Mesenchymal stem cell (in vitro differentiated cells and primary cell): ENCODE measurements at places on chromosomes 12 and 14.

- DNase-seq = peak; percentile 41
Observed at GRCh38 chr14:22252686-22253085, 336.3 kb downstream of the DAD1 start.

DNA sequence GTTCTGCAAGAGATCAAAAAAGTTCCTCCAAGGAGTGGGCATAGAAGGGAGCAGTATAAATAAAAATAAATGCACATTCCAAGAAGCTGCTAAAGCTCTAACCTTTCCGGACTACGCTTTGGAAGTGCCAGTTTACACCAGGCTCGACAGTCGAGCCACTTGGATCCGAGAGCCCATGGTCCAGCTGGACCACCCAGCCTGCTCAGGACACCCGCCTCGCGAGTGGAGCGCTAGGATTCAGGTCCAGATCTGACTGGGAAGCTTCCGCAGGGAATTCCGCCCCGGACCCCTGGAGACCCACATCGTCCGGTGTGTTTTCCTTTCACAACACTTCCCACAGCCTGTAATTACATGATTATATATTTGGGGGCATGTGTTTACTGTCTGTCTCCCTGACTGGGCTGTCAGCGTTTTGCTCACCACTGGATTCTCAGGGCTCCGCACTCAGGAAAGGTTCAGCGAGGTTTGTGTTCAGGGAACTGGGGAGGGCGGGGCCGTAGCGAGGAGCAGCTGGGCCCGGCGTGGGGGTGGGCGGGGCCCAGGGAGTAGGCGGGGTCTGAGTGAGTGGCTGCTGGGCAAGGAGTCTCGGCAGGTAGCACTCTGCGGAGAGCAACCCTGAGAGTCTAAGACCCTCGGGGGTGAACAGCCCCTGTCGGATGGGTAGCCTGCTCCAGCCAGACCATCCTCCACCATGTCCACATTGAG is 52.3 kb upstream of the TMEM263 start:
- peak; percentile 67 for DNase-seq

DNA sequence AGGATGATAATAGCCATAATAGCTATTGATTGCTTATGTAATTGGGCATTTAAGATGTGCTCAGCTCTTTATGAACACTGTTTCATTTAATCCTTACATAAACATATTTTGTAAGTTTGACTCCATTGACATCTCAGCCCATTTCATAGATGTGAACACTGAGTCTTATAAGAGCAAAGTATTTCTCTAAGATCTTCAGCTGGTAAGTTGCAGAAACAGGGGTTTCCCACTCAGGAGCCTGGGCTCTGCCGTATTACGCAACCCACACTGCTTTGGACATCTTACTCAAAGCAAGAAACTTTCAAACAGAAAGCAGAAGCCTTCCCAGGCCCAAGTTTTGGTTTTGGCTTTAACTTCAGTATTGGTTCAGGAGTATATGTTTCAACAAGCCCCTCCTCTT is 705.1 kb downstream of the MED13L start:
- peak; percentile 10 for DNase-seq

GRCh38 chr12:52268212-52268611 is 6.2 kb upstream of the KRT86 start:
- DNase-seq = no peak

- no peak for DNase-seq
Observed at GRCh38 chr14:95164506-95164905, 7.2 kb upstream of the DICER1 start.

DNA sequence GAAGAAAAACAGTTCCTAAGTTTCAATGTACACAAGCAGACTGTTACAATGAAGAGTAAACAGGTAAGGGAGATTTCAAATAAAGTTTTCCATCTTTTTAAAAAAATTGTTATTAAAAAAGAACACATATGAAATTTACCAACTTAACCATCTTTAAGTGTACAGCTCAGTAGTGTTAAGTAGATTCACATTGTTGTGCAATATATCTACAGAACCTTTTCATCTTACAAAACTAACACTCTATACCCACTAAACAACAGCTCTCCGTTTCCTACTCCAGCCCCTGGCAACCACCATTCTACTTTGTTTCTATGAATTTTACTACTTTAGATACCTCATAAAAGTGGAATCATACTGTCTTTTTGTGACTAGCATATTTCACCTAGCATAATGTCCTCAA is 139.5 kb downstream of the SLC25A21 start:
- no peak for DNase-seq

DNA sequence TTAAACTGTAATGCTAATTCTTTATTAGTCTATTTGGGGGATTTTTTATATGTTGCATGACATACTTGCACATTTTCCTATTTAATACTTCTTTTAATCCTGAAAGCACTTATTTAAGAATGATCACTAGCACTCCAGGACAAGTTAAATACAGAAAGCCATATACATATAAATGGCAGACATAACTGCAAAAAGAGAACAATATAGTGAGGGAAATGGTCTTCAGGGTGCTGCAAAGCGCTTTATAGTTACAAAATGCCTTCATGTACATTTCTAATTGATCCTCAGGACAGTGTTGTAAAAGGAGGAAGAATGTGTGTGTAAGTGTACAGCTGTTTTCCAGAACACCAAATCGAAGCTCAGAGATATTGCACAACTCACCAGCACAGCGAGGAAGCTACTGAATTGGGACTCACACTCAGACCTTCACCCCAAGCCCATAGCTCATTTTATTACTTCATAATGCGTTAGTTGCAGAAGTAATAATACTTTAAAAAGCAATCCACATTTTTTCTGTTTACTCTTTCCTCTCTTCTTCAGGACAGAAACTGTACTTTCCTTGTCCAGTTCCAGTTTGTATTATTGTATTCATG is 428.2 kb downstream of the RAD51B start:
- DNase-seq = peak; percentile 71

DNA sequence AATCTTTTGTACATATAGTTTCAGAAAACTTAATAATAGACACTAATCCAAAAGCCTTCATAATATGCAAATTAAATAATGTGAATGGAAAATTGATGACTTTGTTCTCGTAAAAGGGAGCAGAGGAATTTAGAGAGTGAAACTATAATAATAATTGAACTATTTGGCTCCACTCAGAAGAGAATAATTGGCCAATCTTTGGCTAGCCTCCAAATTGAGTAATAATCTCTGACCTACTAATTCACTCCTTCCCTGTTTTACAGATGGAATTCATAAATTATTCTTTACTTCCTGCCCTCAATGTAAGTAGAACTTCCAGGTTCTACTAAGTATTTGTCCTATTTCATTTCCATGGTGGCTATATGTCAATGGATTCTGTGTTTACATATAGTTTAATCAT is 15.8 kb downstream of the TRIM9 start:
- DNase-seq = no peak

DNA sequence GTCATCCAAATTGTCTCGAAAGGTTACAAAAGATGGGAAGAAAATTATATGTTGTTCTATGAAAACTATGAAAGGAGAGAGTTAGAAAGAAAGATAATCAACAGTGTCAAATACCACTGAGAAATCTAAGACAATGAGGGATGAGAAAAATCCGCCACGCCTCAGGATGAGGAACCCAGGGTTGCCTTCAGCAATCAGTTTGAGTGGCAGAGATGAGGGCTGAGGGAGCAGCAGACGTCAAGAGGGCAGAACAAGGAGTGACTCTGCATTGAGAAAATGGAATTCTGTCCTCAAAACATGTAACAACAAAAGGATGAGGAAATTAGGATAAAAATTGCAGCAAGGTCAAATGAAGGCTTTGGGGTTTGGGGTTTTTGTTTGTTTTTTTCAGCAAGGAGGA is 18.3 kb upstream of the OXA1L start:
- DNase-seq = no peak

DNA sequence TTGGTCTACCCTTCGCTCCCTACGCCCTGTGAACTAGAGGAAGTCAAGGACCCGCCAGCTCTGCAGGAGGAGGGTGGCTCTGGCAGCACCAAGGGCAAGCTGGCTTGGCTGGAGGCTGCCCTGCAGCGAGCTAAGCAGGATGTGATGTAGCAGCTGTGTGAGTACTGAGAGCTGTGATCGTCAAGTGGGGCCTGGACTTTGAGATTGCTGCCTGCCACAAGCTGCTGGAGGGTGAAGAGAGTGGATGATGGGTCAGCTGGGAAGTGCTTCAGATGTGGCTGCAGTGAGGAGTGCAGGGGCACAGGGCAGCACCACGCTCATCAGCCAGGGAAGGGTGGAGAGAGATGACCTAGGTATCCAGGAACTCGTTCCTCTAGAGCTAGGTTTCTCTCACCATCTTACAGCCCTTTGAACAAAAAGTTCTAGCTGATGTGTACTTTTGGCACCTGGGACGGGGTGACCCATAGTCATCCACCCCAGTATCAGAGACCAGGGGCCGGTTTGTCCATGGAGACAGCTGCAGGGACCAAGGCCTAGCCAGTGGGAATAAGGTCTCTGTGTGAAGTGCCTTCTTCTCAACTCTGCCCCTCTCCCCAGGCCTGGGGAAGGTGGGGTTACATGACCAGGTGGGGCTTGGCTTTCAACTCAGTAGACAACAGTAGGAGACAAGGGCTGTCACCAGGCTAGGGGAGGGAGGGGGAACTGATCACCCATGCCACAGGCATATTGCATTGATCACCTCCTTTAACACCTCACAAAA is 3.2 kb downstream of the KRT86 start:
- DNase-seq = no peak

GRCh38 chr12:106682594-106683234 is 91.8 kb upstream of the RIC8B start:
- DNase-seq = peak; percentile 36

GRCh38 chr14:105617201-105617777 is 90.9 kb downstream of the TMEM121 start:
- DNase-seq = no peak

DNA sequence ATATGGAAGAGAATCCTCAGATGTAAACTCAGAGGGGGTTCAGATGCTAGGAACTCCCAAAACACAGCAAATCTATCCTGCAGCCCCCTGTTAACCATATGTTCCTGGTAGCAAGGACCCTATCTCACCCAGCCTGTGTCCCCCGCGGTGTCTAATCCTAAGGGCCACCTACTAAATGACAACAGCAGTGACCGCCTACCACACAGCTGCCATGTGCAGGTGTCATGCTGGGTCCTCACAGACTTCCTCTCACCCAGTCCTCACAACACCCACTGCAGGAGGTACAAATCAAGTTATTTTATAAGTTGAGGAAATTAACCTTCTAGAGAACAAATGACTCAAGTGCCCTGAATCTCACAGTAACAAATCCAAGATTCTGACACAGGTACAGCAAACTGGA is 73.9 kb downstream of the ITPK1 start:
- no peak for DNase-seq

DNA sequence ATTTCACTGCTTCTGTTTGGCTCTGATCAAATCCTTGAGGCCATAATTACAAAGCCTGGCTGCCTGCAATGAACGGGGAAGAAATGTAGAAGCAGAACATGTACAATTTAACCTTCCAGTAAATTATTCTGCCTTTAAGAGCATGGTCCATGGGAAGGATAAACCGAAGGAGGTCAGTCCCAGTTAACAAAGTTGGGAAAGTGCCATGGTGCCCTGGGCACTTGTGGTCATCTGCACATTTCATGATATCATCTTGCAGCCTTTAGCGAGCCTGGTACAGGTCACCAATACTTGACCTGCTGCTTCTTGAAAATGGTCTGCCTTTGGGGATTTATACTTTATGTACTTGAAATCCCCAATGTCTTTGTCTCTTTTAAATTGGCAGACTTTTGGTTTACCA is 175.9 kb upstream of the KITLG start:
- DNase-seq = no peak

- DNase-seq = peak; percentile 67
Observed at GRCh38 chr12:127650626-127651025, 616.3 kb upstream of the TMEM132C start.

- peak; percentile 68 for DNase-seq
Observed at GRCh38 chr14:100108042-100108825, 43.0 kb downstream of the EVL start.

- no peak for DNase-seq
Observed at GRCh38 chr12:52200781-52201450, 9.1 kb upstream of the KRT80 start.

DNA sequence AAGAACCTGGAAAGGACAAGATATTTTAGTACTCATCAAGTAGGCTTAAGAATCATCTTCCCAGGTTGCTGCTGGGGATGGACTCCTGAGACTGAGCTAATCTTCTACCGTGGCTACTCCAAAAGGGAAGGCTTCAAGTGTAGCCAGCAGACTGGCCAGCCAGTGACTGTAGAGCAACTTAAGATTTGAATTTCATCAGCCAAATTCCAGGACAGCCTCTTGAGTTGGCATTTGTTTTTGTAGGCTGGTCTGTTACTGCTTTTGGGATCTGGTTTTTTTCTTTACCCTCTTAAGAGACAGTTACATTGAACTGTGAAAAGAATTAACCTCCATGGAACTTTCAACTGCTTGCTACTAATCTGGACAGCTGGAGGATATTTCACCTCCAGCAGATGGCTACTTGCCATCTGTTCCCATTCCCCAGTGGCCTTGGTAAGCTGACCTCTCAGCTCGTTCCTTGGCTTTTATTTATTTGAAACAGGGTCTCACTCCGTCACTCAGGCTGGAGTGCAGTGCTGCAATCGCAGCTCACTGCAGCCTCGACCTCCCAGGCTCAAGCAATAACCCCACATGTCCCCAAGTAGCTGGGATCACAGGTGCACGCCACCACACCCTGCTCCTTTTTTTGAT is 20.7 kb downstream of the VTI1B start:
- peak; percentile 50 for DNase-seq

- DNase-seq = no peak
Observed at GRCh38 chr14:68131907-68132306, 312.3 kb downstream of the RAD51B start.

GRCh38 chr14:94099006-94099405 is 11.5 kb upstream of the IFI27 start:
- no peak for DNase-seq

GRCh38 chr12:43285159-43285598 is 266.8 kb downstream of the ADAMTS20 start:
- peak; percentile 55 for DNase-seq

- no peak for DNase-seq
Observed at GRCh38 chr12:27802936-27803335, 22.9 kb upstream of the MANSC4 start.

GRCh38 chr12:103751171-103751570 is 89.9 kb downstream of the NT5DC3 start:
- DNase-seq = no peak

- DNase-seq = no peak
Observed at GRCh38 chr12:124994437-124994975, 1.1 kb downstream of the BRI3BP start.

DNA sequence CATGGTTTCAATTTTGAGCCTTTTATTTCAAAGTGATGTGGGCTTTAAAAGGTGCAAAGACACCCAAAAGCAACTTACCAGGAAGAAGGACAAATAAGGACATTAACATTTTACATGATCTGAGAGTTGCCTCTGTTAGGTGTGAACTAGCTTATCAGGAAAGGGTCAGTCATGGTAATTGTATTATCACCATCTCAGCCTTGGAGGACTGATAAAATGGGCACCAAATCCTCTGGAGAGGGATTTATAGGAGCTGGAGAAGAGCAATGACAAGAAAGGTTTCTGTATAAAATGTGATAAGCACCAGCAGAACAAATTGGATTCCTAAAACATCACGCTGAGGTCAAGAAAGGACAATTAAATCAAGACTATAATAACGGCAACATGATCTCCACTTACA is 217.7 kb upstream of the PRICKLE1 start:
- no peak for DNase-seq
